ENCODE measurements at places on chromosomes 5 and 9.

DNA sequence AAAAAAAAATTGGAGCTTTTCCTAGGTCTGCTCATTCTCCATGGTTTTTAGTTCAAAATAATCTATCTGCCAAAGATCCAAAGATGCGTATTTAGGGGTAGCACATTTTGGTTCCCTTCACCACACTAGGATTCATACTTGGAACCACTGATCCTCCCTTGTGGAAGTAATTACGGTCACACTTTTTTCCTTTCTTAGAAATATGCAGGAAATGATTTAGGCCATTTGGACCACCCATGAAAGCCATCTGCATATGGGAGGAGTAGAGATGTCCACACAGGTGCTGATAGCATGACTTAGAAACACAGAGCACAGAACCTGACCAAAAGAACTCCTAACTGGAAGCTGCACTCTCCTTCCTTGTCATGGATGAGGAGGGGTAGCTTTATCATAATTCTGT, 105.9 kb upstream of the RAI14 start:
- no peak for DNase-seq

DNA sequence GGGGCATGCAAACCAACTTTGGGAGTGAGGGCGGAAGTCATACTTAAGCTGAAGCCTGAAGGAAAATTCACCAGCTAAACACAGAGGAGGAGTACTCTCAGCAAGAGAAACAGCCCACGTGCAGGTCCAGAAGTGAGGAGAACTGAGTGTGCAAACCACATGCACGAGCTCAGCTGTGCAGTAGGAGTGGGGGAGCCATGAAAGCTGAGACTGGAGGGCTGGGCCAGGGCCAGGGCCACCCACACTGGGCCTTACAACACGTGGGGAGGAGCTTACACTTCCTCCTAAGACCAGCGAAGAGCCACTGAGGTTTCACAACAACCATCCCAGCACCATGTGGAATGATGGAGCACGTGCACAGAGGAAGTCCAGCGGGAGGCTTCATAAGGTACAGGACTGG, 9.3 kb upstream of the WWC1 start:
- DNase-seq, result no peak

- no peak for DNase-seq
Measured at GRCh38 chr5:31049936-31050704, 143.4 kb upstream of the CDH6 start.

- no peak for DNase-seq
Measured at GRCh38 chr5:133373121-133373870, 239.0 kb downstream of the FSTL4 start.

- DNase-seq, result no peak
Measured at GRCh38 chr5:53030893-53031292, 41.7 kb downstream of the ITGA2 start.

- DNase-seq, result no peak
Measured at GRCh38 chr9:125629446-125629845, 77.6 kb downstream of the MAPKAP1 start.

- no peak for DNase-seq
Measured at GRCh38 chr5:95729115-95730010, 1.8 kb upstream of the RHOBTB3 start.

DNA sequence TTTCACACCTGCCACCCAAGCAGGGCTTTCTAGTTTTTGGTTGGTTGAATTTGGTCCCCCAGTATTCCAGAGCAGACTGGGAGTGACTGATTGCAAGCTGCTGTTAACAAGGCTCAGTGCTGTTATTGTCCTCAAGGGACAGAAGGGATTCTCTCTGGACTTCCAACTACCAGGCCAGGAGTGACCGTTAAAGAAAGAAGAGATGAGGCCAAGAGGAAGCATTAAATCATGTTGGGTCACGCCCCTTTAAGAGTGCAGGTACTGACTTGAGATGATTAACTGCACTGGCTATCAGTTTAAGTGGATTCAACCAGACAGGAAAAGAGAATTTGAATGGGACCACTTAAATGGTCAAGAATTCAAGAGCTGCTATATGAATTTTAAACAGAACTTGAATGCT, 220.8 kb upstream of the PCSK5 start:
- no peak for DNase-seq
